Activated CD8-positive, alpha-beta memory T cell treated with anti-CD3 and anti-CD28 coated beads for 1 hour (primary cell): ENCODE measurements at places on chromosomes 16 and 17.

DNA sequence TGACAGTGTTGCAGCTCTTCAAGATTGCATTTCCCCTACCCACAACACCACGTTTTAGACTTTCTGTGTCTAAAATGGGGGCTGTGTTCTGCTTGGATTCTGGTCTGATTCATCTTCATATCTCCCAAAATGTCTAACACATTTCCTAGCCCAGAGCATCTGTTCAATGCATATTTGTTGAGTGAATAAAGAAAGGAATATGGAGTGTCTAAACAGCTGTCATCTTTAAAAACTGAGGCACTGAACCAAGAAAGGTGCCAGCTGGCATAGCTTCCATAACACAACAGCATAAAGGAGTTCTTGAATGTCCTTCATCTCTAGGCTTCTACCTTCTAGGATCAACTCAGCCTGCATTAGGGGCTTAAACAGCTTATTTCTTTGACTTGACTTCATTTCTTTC, 67.4 kb downstream of the CDH11 start:
- DNase-seq: no peak

GRCh38 chr17:29038085-29038795, 4.7 kb upstream of the PIPOX start:
- no peak for DNase-seq

DNA sequence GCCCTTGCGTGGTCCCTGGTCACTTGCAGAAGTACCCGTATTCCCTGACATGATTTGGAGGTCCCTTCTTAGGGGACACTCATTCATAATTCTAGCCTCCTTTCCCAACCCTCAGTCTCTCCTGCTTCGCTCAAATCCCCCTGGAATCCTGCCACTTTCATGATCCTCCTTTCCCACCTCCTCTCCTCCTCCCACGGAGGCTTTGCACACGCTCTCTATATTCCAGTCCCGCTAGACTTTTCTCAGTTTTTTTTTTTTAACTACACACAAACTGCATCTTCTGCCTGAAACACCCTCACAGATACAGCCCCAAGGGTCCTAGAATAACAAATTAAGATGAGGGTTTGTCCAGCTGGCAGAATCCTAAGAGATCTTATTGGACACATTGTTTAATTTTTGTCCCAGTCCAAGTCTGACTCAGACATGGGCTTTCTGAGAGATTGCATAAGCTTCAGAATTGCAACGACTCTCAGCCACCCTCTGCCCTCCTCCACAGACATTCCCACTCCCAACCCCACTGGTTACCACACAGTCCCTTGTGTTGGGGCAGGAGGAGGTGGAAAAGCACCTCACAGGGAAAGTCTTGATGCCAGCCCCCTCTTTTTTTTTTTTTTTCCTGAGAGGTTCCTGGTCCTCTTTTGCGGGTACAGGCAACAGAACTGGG, 739.5 kb upstream of the EEF2KMT start:
- no peak for DNase-seq

DNA sequence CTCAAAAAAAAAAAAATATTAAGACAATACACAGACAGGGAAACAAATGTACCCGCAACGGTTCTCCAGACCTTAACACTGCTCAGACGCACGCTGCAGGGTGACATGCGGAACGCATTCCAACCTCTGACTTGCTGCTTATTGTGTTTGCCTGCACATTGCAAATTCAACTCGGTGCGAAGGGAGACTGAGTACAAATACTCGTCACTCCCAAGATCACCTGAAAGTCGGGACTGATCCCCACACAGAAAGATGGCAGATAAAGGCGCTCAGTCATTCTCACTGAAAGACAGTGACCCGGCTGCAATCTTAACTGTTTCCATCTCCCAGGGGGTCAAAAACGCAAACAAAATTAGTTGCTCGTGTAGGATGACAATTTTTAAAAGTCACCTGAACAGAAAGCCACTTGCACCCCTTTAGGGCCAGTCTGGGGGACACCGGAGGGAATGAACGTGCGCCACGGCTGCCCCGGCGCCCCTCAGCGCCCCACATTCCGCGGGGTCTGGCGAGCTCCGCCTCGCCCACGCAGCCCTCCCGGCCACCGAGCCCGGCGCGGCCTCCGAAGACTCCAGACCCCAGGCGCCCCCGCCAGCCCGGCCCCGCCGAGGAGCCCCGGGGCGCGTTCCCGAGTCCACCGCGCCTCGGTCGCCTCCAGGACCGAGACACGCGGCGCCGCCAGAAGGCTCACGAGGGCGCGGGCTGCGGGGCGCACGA, 589 bp downstream of the CLCN7 start:
- DNase-seq: no peak

DNA sequence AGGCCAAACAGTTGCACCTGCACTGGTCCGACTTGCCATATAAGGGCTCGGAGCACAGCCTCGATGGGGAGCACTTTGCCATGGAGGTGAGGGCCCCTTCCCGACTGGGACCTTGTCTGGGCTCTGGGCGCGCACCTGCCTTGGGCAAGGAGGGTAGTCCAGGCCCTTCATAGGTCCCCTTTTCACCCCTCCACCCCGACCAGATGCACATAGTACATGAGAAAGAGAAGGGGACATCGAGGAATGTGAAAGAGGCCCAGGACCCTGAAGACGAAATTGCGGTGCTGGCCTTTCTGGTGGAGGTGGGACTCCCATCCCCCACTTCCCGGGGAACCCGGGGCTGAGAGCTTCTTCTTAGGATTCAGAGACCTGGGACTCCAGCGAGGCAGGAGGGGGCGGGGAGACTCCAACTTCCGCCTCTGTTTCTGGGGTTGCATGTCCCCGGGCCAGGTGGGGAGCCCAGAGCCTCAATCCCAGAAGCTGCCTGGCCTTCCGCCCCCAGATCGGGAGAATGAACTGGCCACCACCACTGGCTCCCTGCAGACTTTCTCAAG, 7.8 kb downstream of the CA4 start:
- no peak for DNase-seq

DNA sequence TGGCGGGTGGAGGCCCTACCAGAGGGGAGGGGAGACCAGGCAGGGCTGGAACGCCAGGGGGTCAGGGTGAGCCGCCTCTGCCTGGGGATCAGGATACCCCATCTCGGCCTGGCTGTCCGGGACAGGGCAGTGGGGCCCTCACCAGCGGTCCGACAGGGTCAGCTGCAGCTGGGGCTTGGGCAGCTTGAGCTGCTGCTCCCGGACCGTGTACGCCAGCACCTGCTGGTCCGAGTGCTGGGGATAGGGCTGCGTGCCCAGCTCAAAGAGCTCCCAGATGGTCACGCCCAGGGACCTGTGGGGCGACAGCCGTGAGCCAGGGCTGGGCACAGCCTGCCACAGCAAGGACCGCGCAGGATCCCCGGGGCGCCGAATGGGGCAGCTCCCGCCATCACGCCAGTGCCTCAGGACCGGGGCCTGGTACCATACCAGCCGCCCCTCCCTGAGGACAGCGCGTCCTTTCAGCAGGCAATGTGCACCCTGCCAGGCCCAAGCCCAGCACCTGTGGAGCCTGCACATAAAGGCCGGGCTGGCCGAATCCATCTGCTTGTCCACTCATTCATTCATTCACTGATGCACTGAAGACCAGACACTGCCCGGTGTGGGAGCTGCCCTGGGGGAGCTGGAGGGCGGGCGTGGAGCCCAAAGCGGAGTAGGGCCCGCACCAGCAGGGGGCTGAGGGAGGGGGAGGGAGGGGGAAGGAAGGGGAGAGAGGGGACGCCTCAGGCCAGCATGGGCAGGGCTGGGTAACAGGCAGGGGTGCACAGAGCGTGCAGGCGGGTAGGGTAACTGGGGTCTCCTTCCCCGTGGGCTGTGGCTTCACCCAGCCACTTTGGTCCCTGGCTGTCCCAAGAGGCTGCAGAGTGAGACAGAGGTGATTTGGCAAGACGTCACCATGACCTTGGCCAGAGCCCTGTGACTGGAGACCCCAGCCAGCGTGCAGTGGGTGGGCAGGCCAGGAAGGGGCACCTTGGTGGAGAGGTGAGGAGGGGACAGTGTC, 42.0 kb upstream of the PVALEF start:
- DNase-seq: no peak

DNA sequence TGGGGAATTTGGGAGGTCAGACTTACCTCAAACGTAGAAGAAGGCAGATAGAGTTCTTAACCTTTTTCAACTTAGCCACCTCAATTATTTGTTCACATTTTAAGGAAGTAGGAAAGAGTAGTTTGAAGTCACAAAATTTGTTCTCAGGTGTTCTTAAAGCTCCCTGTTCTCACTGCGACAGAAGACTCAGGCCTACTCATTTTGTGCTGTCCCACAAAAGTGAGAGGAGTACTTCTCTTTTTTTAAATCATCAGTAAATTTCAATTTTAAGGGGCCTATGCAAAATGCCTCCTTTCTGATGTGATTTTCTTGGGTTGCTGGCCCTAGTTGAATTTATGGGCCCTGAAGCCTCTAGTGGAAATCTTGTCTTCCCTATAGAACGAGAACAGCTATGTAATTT, 133.4 kb downstream of the MAP2K6 start:
- DNase-seq: no peak

GRCh38 chr17:12924614-12925013, 93.2 kb downstream of the ELAC2 start:
- no peak for DNase-seq

DNA sequence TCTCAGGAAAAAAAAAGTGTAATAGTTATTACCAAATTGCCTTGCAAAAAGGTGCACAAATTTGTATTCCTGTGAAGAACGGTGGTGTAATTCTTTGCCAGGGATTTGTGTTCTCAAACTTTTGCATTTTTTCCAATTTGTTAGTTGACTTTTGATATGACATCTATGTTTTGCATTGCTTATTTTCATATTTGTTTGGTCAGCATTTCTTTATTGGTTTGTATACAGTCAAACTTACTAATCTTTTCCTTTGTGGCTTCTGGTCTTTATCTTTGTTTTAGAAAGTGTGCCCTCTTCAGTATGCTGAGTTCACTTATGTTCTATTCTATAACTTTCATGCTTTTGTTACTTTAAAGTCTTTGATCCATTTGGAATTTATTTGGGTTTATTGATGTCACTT, 226.2 kb upstream of the ZFHX3 start:
- DNase-seq: no peak

DNA sequence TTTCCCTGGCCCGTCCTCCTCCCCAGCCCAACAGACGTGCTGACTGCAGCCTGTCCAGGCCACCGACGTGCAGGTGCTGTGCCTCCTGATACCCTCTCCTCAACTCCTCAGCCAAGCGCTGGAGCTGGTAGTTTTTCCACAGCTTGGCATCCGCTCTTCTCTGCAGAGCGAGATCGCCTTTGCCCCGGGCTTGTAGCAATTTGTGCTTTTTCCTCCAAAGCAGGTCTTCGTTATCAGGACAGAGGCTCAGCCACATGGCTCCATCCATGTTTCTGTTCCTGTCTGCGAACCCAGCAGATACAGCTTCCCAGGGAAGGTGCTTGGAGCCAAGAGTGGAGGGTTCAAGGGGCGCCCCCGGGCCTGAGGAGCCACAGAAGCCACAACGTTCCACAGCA, 10.9 kb downstream of the CEP295NL start:
- DNase-seq: no peak

DNA sequence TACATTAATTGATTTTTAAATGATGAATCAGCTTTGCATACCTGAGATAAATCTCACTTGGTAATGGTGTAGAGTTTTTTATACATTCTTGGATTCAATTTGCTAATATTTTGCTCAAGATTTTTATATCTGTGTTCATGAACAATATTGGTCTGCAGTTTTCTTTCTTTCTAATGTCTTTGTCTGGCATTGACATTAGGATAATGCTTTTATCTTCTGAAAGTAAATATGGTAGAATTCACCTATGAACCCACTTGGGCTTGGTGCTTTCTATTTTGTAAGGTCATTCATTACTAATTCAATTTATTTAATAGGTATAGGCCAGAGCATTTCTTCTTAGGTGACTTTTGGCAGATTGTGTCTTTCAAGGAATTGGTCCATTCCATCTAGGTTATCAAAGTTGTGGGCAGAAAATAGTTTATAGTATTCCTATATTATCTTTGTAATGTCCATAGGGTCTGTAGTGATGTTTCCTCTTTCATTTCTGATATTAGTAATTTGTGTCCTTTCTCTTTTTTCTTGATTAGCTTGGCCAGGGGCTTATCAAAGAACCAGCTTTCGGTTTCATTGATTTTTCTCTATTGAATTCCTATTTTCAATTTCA, 45.6 kb downstream of the NACA2 start:
- DNase-seq: no peak

DNA sequence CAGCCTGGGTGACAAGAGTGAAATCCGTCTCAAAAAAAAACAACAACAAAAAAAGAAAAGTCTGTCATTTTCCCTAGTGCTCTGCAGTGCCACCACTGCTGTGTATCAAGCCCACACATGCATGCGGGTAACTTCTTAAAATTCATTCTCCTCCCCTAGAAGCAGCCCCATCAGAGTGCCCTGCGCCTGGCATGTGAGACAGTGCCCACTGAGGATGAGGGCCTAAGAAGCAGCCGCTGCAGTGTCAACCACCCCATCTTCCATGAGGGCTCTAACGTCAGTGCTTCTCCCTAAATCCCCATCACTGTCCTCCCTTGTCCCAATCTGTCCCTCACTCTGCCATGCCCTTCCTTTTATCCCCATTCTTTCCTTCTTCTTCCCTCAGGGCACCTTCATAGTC, 10.2 kb downstream of the COX6A2 start:
- DNase-seq: no peak
